ENCODE measurements at places on chromosomes 16 and 17. TPM values are rescaled to one million over a fixed set of nuclear protein-coding genes. Genes with fewer than 3 reads are reported as not detected.
A peak's percentile ranks its signal among the peaks of the same experiment; 100 is the strongest.

The TMEM114 gene
- total RNA-seq: not detected

DNA sequence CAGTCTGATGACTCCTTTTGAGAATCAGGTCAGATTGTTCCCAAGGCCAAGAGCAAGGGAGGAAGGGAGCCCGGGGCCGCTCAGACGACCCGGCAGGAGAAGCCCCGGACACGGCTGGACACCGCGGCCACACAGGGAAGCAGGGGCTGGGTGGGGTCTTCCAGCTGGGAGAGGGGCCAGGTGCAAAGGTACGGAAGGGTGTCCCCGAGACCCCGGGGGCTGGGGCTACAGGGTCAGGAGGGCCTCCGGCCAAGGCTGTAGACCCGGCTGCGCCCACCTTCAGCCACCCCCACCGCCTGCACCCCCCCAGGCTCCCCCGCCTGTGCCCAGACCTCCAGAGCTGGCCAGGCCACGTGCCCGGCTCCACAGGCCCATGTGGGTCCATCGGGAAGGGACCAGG, 21.9 kb upstream of the C1QTNF8 start:
- no peak for DNase-seq

The HOXB2 gene
- total RNA-seq: 2.8 TPM

The EFCAB5 gene
- 0.35 TPM for total RNA-seq

GRCh38 chr16:84993926-84994325, 17.4 kb downstream of the ZDHHC7 start:
- DNase-seq: no peak

The DNAH17 gene
- total RNA-seq: not detected

GRCh38 chr16:69397821-69398521, 12.2 kb upstream of the TERF2 start:
- no peak for DNase-seq

DNA sequence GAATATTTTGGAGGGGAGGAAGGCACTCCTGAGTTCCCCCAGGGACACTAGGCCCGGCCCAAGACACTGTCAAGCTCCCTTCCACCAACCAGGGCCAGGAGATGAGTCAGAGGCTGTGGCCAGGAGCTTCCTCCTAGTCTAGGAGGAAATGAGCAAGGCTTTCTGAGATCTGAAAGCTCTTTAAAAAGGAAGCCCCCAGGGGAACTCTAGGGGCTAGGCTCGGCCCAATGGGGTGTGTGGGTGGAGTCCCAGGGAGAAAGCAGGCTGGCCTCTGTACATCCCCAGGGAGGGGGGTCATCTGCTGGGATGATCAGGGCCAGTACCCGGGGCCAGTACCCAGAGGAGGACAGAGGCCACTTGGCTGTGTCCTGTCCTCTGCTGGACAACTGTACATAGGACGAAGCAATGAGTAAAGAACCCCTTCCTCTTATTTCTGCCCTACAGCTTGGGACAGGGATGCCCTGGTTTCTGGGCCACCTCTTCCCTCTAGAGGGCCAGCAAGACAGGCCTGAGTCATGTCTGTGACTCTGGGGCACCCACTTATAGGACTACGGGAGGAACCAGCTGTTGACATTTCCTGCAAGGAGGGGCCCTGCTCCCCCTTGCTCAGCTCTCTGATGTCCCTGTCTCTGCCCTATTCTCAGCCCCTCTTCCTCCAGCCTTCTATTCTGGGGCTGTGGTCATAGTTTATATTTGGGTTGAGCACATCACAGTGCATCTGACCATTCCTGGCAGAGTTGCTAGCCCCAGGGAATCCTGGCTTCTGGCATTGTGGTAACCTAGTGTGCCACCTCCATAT, 2.7 kb downstream of the FHOD1 start:
- peak; percentile 78 for DNase-seq

DNA sequence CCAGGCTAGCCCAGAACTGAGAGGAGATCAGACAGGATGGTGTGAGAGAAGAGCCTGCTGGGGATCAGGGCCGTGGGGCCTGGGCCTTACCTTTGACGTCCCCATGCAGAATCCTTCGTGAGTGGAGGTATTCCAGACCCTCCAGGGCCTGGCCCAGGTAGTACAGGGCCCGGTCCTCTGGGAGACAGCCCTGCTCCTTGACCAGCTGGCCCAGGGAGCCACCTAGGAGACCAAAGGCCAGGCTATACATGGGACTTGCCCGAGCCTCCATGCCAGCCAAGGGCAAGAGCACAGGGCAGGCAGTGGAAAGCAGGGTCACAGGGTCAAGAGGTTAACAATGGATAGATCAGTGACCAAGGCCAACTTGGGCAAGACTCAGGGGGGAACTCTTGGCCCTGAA, 12.1 kb upstream of the SPATA32 start:
- no peak for DNase-seq

The FBXW10 gene
- not detected for total RNA-seq

The CTRB2 gene
- total RNA-seq: not detected

GRCh38 chr16:85612191-85612800, 826 bp upstream of the GSE1 start:
- DNase-seq: peak; percentile 88

- DNase-seq: no peak
Measured at GRCh38 chr17:73371836-73372235, 60.0 kb upstream of the CDC42EP4 start.

Measured in left ventricle myocardium superior (tissue), 1 donor.